ENCODE measurements at places on chromosomes 13 and 19. TPM values are rescaled to one million over a fixed set of nuclear protein-coding genes. Genes with fewer than 3 reads are reported as not detected.

ATP4A gene
- total RNA-seq, result not detected

ONECUT3 gene
- total RNA-seq, result not detected

ZNF667 gene
- total RNA-seq, result not detected

NKPD1 gene
- not detected for total RNA-seq

ZNF222 gene
- total RNA-seq, result 8.8 TPM

PBX4 gene
- total RNA-seq, result 6.6 TPM

PRTN3 gene
- not detected for total RNA-seq

SHISA2 gene
- 12.1 TPM for total RNA-seq

NAPSA gene
- total RNA-seq, result not detected

FCGBP gene
- total RNA-seq, result 0.19 TPM

RFPL4A gene
- 2.7 TPM for total RNA-seq

CRYL1 gene
- total RNA-seq, result 9.7 TPM

HSPB6 gene
- 0.40 TPM for total RNA-seq

SIGLEC8 gene
- not detected for total RNA-seq

TMC4 gene
- 1.2 TPM for total RNA-seq

IL27RA gene
- total RNA-seq, result 12.2 TPM

SKA3 gene
- total RNA-seq, result 15.4 TPM

URAD gene
- not detected for total RNA-seq

SIGLEC12 gene
- not detected for total RNA-seq

GPR12 gene
- not detected for total RNA-seq

APC2 gene
- total RNA-seq, result 0.45 TPM

CYP4F8 gene
- total RNA-seq, result not detected

Data from A375 (cell line).